ENCODE measurements at places on chromosomes 1 and 21. TPM values are rescaled to one million over a fixed set of nuclear protein-coding genes. Genes with fewer than 3 reads are reported as not detected.

Gene TIPRL
- 30.4 TPM for total RNA-seq

Gene CRP
- total RNA-seq: 1.1 TPM

Gene LRRC53
- total RNA-seq: not detected

Gene AMY1A
- not detected for total RNA-seq

Gene CDC14A
- total RNA-seq: 14.3 TPM

Gene PYHIN1
- 2.1 TPM for total RNA-seq

Gene PDC
- total RNA-seq: not detected

Gene SYCP1
- not detected for total RNA-seq

Gene SPOCD1
- total RNA-seq: 39.8 TPM

Gene PLOD1
- 54.5 TPM for total RNA-seq

Gene PTPRU
- 100 TPM for total RNA-seq

Gene FCRL5
- 3.8 TPM for total RNA-seq

Gene FCRL6
- total RNA-seq: 0.49 TPM

Gene TRPM2
- total RNA-seq: 10.0 TPM

Gene SEC22B
- 35.2 TPM for total RNA-seq

Gene PWP2
- 8.3 TPM for total RNA-seq

Gene GPR157
- 12.2 TPM for total RNA-seq

Gene RIMKLA
- 2.3 TPM for total RNA-seq

Gene TFAP2E
- 1.2 TPM for total RNA-seq

Gene CRNN
- total RNA-seq: not detected

Gene HSD11B1
- total RNA-seq: 4.1 TPM

Gene MROH7
- 25.2 TPM for total RNA-seq

Gene CELSR2
- 19.2 TPM for total RNA-seq

Gene FHAD1
- total RNA-seq: 12.3 TPM

Gene CXADR
- 80.8 TPM for total RNA-seq

Gene MMEL1
- total RNA-seq: 18.1 TPM

Gene DNASE2B
- 0.34 TPM for total RNA-seq

Gene CELA2A
- total RNA-seq: 0.44 TPM

Gene TLR5
- 24.7 TPM for total RNA-seq

Gene REN
- total RNA-seq: 0.89 TPM
